ENCODE measurements at places on chromosomes 3 and 15.

DNA sequence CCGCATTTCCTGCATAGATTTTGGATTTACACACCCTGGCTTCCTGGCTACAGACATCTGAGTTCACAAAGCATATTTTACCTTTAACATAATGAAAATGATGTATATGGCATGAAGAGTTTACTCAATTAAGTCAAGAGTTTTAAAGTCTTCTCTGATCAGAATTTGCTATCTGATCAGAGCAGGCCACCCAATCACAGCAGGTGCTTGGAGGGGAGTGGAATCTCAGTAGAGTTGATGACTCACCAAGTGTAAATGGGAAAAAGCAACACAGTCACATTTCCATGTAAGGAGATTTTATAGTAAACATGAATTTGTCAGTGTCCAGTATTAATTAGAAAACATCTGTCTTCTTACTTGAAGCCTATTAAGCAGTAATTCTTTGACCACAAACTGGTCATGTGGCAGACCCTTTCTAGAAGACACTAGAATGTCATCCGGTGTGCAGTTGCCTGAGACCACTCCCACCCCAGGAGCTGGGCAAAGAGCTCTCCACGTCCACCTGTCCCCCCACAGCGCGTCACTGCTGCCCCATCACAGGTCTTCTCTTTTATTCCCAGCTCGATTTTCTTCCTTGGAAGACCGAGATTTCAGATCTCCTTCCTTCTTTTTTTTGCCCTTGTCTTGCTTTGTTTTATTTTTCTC lies 10.8 kb downstream of the MESD start:
- no peak for DNase-seq

DNA sequence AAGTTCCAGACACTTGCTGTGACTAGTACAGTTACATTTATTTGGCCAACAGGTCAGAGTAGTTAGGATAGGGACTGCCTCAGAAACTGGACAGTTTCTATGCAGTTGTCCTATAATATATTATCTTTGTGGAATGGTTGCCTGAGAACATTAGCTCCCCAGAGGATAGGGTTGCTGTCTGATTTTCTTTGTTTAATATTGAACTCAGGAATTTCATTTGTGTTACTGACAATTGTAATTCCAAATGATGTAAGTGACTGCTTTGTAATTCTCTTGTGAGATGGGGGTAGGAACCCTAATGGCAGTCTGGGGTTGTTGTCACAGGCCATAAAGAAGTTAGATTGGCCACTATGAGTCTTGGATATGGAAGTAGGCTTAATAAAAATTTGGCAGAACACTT lies 2.2 kb downstream of the NXPE3 start:
- no peak for DNase-seq

- no peak for DNase-seq
These were observed 122.1 kb upstream of the TPRG1 start for GRCh38 chr3:189049458-189050236.

DNA sequence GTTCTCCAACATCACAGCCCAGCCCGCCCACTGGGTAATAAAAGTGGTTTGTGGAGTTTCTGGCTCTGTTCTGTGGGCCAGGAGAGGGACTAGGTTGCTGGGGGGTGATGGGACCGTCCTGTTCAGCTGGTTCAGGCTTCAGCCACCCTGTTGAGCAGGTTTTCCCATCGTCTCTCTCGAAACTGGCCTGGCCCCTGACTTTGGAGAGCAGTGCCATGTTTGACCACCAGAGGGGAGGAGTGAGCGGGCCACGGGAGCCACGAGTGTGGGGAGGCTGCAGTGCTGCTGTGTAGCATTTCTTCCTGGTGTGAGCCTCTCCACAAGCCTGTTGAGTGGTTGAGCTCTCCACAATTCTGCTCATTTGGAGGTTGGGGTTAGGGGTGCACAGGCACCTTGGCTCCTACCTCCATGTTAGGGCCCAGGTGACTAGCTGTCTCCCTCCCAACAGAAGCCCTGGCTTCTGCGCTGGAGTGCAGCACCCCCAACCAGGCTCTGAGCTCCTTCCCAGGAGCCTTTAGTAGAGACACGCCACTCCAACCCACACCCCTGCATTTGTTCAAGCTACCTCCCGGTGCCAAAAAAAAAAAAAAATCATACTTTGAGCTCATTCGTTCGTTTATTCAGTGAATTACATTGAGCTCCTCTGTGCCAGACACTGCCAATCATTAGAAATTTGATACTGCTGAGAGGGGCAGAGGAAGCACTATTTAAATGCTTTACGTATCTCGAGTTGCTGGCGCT lies 13.9 kb downstream of the SPINT1 start:
- peak; percentile 27 for DNase-seq

DNA sequence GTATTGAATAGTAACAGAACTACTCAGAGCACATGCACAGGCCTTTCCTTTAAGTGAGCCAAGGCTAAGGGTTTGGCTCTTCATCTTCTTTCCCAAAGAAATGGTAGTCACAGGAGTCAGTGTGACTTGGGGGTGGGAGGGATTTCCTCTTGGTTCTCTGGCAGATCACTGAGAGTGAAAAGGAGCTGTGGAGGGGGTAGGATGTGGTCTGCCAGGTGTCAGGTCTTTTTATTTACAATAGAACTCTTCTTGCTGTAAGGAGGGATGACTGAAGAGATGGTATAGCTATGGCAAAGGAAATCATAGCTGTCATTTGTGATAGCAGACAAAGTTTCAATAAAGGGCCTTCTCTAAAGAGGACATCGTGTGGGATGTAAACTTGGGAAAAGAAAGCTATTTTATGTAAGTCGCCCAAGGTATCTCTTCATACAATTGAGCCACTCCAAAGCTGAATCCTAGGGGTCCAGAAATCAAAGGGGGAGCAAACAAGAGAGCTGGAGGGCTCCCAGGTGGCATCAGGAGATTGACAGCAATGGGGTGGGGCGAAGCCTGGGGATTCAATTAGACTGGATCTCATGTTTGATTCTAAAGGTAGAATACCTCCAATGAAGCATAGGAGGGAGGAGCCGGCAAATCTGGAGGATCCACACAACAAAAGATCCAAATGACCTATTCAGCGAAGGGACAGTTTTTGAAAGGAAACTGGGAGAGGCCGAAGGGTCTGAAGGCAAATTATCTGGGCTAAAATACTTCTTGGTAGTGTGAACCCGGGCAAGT lies 20.0 kb upstream of the CHD2 start:
- no peak for DNase-seq

GRCh38 chr3:159158213-159158612 lies 356.4 kb downstream of the MFSD1 start:
- no peak for DNase-seq

GRCh38 chr3:170726976-170727661 lies 141.2 kb upstream of the SLC7A14 start:
- DNase-seq = peak; percentile 87

- DNase-seq = peak; percentile 72
These were observed 79.8 kb downstream of the NECTIN3 start for GRCh38 chr3:111151438-111151837.

- no peak for DNase-seq
These were observed 17.0 kb downstream of the XXYLT1 start for GRCh38 chr3:195253923-195254432.

DNA sequence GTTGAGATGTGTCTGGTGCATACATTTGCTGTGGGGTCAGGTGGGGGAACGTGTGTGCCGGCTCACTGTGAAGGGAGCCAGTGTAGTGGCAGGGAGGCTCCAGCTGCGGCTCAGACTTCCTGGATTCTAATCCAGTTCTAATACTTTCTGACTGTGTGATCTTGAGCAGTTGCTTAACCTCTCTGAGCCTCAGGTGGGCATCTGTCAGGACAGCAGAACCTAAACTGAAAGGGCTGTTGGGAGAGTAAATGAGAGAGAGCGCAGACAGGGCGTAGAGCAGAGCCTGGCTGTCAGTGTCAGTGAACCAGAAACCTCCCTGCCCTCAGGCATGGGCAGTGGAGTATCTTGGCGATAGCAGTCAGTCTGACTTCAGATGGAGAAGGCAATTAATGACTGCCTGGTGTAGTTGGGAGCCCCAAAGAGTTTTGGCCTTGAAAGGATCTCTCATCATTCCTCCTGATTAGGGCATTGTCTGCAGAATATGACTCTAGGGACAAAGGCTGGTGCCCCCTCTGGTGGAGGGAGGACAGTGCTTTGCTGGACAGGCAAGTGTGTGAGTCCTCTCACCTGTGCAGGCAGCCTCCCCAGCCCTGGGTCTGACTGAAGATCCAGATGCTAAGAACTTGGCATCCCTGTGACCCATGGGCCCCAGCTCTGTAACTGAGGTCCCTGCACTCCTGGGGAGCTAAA lies 9.6 kb downstream of the KBTBD13 start:
- DNase-seq = no peak
